Uterus (tissue), 4 donors: ENCODE measurements at places on chromosomes 12 and 14.

DNA sequence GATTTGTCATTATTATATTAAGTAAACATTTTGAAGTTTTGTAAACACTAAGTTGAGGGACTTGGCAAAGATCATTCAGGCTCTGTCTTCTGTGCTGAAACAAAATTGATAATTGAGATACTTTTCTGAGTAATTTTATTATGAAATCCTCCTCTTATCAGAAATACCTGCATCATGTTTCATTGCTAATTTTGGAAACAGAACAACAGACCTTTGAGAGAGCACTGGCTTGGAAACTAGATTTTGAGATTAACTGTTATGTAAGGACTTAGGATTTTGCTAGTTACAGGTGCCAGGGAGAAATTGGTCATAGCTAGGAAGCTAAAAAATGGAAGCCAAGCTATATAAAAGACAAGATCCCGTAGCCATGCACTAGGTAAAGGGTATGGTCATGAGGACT lies 201.7 kb upstream of the DCN start:
- no peaks in the 10 kb centered on the region for H3K27me3 ChIP-seq
- DNase-seq = no peak
- no peak overlapping the region for H3K4me3 ChIP-seq
- no peaks in the 10 kb centered on the region for H3K36me3 ChIP-seq

- H3K27ac ChIP-seq = no peak overlapping the region
- H3K36me3 ChIP-seq = no peaks in the 10 kb centered on the region
- no peaks in the 10 kb centered on the region for H3K27me3 ChIP-seq
- no peak for DNase-seq
- H3K4me3 ChIP-seq = no peak overlapping the region
These were observed 47.1 kb upstream of the OVCH1 start for GRCh38 chr12:29544428-29545101.

- no peaks in the 10 kb centered on the region for H3K36me3 ChIP-seq
- no peak for DNase-seq
- no peaks in the 10 kb centered on the region for H3K27me3 ChIP-seq
These were observed 46.0 kb downstream of the ERGIC2 start for GRCh38 chr12:29334937-29335336.

- no peaks in the 10 kb centered on the region for H3K36me3 ChIP-seq
- no peaks in the 10 kb centered on the region for H3K27me3 ChIP-seq
- no peak for DNase-seq
- no peaks in the 10 kb centered on the region for H3K4me1 ChIP-seq
These were observed 52.3 kb upstream of the BCL11B start for GRCh38 chr14:99324291-99324690.

DNA sequence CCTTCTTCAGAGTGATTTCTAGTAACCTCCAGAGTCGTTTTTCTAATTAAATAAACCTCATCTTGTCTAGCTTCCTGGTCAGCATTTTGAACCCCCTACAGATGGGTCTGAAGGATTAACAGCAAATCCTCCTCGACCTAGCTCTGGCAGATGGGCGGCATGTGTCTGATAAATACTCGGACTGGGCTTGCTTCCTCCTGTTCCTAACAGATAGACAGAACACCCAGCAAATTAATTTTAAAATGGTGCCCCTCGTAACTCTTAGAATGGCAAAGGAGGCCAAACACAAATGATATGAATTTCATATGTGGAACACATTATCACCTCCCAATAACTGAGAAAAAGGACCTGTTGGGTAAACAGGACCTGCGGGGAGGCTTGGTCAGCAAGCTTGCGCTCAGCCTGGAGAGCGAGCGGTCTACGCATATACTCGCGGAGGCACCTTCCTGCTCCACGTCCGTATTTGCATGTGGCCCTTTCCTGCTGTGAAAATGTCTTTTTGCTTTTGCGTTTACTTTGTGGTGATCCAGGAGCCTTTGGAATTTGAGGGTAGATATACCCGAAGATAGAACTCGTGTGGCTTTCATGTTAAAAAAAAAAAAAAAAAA lies 79.6 kb downstream of the OTX2 start:
- H3K4me1 ChIP-seq = no peaks in the 10 kb centered on the region
- no peaks in the 10 kb centered on the region for H3K36me3 ChIP-seq
- no peak for DNase-seq
- no peak overlapping the region for H3K4me3 ChIP-seq
- H3K27me3 ChIP-seq = no peaks in the 10 kb centered on the region

GRCh38 chr14:100312877-100313400 lies 6.7 kb upstream of the SLC25A29 start:
- no peak overlapping the region for H3K4me3 ChIP-seq
- peaks cover 1% of the 10 kb centered on the region for H3K4me1 ChIP-seq
- DNase-seq = no peak
- no peak overlapping the region for H3K27ac ChIP-seq
- no peaks in the 10 kb centered on the region for H3K36me3 ChIP-seq

- no peak for DNase-seq
- no peak overlapping the region for H3K4me3 ChIP-seq
- no peaks in the 10 kb centered on the region for H3K36me3 ChIP-seq
- H3K4me1 ChIP-seq = no peaks in the 10 kb centered on the region
- H3K27ac ChIP-seq = no peak overlapping the region
These were observed 25.5 kb downstream of the SERPINA11 start for GRCh38 chr14:94427016-94427613.

DNA sequence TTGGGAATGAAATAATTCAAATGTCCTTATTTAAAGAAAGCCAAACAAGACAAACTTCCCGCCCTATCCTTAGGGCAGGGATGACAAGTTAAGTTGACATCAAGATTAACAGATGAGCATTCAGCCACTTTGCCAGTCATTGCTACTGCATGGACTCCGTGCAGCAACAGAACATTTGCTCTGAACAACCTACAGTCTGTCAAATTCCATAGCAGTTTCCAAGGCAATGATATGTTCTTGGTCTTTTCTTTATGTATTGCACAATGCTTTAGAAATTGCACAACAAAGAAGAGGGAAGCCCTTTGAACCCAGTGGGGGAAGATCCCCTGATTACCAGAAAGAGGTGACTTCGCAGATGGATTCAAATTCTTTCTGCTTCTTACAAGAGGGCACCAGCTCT lies 269.8 kb downstream of the BCAT1 start:
- no peaks in the 10 kb centered on the region for H3K4me1 ChIP-seq
- H3K27me3 ChIP-seq = no peaks in the 10 kb centered on the region
- no peak overlapping the region for H3K27ac ChIP-seq
- no peaks in the 10 kb centered on the region for H3K36me3 ChIP-seq
- no peak for DNase-seq

DNA sequence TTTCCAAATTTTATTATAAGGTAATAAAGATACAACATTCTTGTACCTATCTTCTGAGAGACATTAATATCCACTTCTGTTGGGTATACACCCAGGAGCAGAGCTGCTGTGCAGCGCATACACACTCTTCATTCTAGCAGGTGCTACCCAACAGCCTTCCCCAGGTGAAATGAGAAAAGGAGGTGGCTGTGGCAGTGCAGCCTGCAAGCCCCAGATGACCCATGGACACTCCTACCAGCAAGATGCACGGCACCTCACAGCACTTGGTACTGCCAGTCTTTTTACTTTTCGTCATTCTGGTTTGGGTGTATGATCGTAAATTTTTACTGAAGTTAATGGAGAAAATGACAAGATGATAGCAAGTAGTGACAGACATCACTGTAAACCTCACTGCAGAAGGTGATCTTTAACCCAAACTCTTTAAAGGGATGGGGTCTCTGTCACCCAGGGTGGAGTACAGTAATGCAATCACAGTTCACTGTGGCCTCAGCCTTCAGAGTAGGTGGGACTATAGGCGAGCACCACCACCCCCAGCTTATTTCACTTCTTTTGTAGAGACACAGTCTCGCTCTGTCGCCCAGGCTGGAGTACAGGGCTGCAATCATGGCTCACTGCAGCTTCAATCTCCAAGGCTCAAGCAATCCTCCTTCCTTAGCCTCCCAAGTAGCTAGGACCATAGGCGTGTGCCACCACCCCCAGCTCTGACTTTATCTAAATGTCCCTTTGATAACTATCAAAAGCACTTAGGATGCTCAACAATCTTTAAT lies 26.5 kb downstream of the VPS37B start:
- peak overlapping the region; percentile 84 for H3K27ac ChIP-seq
- H3K4me1 ChIP-seq = no peaks in the 10 kb centered on the region
- H3K27me3 ChIP-seq = no peaks in the 10 kb centered on the region
- no peak overlapping the region for H3K4me3 ChIP-seq
- no peaks in the 10 kb centered on the region for H3K36me3 ChIP-seq
- DNase-seq = no peak

GRCh38 chr12:18646286-18646890 lies 91.4 kb downstream of the PLCZ1 start:
- H3K27ac ChIP-seq = no peak overlapping the region
- H3K36me3 ChIP-seq = no peaks in the 10 kb centered on the region
- DNase-seq = no peak
- H3K27me3 ChIP-seq = no peaks in the 10 kb centered on the region
- H3K4me3 ChIP-seq = no peak overlapping the region

DNA sequence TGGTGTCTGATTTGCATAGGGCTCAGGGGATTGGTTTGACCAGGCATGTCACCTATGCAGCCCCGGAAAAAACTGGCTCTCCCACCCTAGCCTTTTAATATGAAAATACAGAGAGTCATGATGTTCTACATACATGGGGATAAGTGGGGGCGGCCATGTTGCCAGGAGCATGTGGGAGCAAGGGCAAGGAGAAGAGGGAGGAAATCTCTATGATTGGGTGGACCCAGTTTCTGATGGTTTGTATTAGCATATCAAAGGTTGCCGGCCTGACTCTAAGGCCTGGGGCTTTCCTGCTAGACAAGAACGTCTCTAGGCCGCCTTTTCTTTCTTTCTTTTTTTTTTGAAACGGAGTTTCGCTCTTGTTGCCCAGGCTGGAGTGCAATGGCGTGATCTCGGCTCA lies 123.4 kb upstream of the CPSF6 start:
- H3K4me3 ChIP-seq = no peak overlapping the region
- no peaks in the 10 kb centered on the region for H3K36me3 ChIP-seq
- H3K4me1 ChIP-seq = no peaks in the 10 kb centered on the region
- no peaks in the 10 kb centered on the region for H3K27me3 ChIP-seq
- no peak overlapping the region for H3K27ac ChIP-seq

GRCh38 chr14:77061630-77062257 lies 33.2 kb upstream of the IRF2BPL start:
- H3K36me3 ChIP-seq = no peaks in the 10 kb centered on the region
- no peak for DNase-seq
- H3K4me3 ChIP-seq = no peak overlapping the region
- H3K27ac ChIP-seq = no peak overlapping the region

DNA sequence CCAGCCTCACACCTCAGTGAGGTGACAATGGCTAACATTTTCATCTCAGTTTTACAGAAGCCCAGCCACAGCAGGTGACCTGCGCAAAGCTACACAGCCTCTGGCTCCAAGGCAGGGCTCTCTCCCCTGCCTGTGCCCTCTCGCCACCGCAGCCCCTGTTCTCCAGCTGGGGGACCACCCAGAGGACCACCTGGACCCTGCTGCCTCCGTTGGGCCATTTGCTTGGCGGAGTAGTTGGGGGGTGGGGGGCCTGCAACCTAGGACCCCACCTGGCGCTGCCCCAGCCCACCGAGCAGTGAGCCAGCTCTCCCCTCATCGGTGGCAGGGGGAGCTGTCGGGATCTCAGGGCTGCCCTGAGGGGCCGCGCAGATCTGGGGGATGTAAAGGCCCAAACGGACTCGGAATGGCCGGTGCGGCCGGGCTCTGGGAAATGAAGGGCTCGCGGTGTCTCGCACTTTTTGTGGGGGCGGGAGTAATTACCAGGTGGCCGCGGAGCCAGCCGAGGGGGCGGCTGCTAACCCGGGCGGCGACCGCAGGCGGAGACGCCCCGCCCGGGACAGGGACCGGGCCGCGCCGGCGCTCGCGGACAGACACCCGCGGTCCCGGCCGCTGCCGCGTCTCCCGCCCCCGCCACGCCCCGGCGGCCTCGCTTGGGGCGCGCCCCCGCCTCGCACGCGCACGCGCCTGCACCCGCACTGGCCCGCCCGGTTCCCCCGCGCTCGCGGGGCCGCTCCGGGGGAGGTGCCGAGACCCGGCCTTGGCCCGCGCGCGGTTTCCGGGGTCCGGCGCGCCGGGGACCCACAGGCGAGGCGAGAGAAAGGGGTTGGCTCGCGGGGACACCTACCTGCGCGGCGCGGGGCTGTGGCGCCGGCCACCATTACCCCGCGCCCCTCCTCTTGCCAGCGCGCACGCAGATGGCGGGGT lies 8.6 kb upstream of the GPR68 start:
- H3K36me3 ChIP-seq = no peaks in the 10 kb centered on the region
- H3K27me3 ChIP-seq = no peaks in the 10 kb centered on the region
- H3K4me1 ChIP-seq = peaks cover 12% of the 10 kb centered on the region
- peak overlapping the region; percentile 50 for H3K4me3 ChIP-seq
- peak; percentile 44 for DNase-seq

DNA sequence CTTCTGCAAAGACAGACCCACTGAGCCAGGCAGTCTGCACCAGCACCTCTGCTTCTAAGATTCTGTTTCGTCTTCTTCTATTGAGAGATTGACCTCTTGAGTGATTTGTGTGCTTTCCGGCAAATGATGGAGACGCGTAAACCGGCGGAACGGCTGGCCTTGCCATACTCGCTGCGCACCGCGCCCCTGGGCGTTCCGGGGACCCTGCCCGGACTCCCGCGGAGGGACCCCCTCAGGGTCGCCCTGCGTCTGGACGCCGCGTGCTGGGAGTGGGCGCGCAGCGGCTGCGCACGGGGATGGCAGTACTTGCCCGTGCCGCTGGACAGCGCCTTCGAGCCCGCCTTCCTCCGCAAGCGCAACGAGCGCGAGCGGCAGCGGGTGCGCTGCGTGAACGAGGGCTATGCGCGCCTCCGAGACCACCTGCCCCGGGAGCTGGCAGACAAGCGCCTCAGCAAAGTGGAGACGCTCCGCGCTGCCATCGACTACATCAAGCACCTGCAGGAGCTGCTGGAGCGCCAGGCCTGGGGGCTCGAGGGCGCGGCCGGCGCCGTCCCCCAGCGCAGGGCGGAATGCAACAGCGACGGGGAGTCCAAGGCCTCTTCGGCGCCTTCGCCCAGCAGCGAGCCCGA lies 703 bp downstream of the ASCL4 start:
- H3K36me3 ChIP-seq = no peaks in the 10 kb centered on the region
- H3K27ac ChIP-seq = no peak overlapping the region
- H3K4me3 ChIP-seq = no peak overlapping the region
- no peaks in the 10 kb centered on the region for H3K4me1 ChIP-seq
- no peak for DNase-seq
- no peaks in the 10 kb centered on the region for H3K27me3 ChIP-seq

GRCh38 chr12:1443421-1444141 lies 150.8 kb downstream of the FBXL14 start:
- H3K4me3 ChIP-seq = no peak overlapping the region
- no peak overlapping the region for H3K27ac ChIP-seq
- no peaks in the 10 kb centered on the region for H3K27me3 ChIP-seq
- DNase-seq = no peak

GRCh38 chr14:49861699-49862088 lies 9.1 kb upstream of the NEMF start:
- H3K27ac ChIP-seq = peak overlapping the region; percentile 98
- no peaks in the 10 kb centered on the region for H3K27me3 ChIP-seq
- H3K4me1 ChIP-seq = no peaks in the 10 kb centered on the region
- peak overlapping the region; percentile 94 for H3K4me3 ChIP-seq
- no peaks in the 10 kb centered on the region for H3K36me3 ChIP-seq
- peak; percentile 75 for DNase-seq

- DNase-seq = no peak
- H3K36me3 ChIP-seq = no peaks in the 10 kb centered on the region
- H3K4me3 ChIP-seq = no peak overlapping the region
- no peaks in the 10 kb centered on the region for H3K4me1 ChIP-seq
These were observed 38.8 kb upstream of the WSCD2 start for GRCh38 chr12:108090107-108090899.
